GM12891 (cell line): ENCODE measurements at places on chromosomes 4 and X.
A peak's percentile ranks its signal among the peaks of the same experiment; 100 is the strongest.

DNA sequence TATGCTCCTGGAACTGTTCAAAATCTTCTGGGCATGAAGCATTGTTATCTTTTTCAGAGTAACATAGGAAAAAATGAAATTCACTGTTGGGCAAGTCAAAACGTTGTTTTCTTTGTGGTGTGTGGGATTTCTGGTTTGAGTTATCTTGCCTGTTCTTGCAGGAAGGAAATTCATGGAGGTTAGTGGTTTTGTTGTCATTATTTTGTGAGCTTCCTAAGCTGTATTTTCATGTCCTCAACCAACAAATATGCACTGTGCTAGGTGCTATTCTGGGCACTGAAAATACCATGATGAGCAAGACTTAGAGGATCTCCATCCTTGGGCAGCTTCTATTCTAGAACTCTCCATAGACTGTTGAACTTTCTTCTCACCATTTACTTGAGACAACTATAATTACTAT, 16.9 kb downstream of the SPINK2 start:
- DNase-seq: no peak

GRCh38 chr4:68410149-68410548, 37.1 kb upstream of the TMPRSS11E start:
- no peak for DNase-seq

GRCh38 chr4:171353535-171353934, 459.7 kb upstream of the GALNTL6 start:
- no peak for DNase-seq

DNA sequence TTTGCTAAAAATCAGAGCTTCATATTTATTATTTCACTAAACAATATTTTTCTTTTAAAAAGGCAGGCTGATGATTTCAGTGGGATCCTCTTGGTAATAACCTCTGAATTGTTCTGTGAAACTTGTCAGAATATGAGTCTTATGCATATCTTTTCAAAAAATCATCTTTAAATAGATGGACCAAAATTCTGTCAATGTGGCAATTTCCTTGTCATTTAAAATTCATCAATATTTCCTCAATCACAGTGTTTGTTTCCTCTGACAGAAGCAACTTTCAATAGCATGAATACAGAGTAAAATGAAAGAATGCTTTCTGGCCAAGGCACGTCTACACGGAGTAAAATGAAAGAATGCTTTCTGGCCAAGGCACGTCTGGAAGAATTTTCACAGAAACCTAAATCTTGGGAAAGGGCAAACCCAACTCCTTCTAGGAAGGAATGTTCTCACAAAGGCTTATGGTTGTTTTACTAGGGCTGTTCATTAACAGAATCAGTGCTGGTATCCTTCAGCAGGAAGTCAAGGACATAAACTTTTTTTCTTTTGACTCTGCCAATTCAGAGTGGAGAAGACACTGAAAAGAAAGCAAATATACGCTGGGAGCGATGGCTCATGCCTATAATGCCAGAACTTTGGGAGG, 99.0 kb upstream of the GPR34 start:
- DNase-seq: no peak

DNA sequence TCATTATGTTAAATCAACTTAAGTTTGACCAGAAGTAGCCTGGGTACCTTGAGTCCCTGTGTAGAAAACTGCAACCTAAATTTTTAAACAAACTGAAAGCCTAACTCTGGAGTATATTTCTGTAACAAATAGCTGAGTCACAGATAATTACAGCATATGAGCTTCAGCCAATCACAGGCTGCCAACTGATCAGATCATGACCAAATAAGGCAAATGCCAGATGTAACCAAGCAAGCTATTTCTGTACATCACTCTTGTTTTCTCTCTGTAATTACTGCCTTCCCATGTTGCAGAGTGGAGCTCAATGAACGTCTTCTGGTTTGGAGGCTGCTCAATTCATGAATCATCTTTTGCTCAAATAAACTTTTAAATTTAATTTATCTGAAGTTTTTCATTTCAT, 980.9 kb upstream of the DIAPH2 start:
- no peak for DNase-seq

GRCh38 chr4:103429283-103429682, 231.1 kb upstream of the CENPE start:
- peak; percentile 1 for DNase-seq

GRCh38 chr4:109662771-109663170, 40.5 kb downstream of the CASP6 start:
- DNase-seq: no peak

- no peak for DNase-seq
Observed at GRCh38 chr4:180950377-180950776, 1292.8 kb upstream of the TENM3 start.

DNA sequence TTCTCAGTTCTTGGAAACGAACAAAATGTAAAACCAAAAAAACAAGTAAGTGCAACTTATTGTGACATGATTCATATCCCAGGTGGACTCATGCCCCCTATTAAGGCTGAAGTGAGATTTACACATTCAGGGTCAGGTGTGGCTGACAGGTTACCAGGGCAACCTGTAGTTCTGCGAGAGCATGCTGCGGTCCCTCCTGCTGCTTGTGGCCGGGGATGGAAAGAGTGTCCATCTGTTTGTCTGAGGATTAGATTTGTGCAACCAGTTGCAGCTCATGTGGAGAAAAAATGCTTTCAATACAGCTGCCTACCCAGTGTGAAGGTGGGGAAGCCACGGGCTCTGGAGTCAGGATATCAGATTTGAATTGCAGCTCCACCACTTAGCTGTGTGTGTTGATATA, 78.8 kb downstream of the FAM184B start:
- no peak for DNase-seq

- DNase-seq: no peak
Observed at GRCh38 chrX:131216828-131217227, 72.3 kb downstream of the IGSF1 start.

DNA sequence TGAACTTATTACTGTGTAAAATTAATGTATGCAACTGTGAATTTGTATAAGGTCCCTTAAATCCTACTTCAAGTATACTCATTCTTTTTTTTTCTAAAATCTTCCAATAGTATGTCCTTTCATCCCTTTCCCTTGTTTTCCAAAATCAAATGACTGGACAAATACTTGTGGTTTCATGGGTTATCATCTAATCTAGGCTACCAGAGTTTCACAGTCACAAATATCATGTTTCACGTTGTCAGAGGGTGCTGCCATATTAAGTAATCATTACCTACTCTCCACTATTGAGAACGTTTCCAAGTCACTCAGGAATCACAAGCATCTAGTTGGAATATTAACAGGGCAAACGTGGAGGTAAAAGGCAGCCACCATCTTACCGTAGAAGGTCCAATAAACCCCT, 1235.0 kb upstream of the TENM3 start:
- DNase-seq: no peak

DNA sequence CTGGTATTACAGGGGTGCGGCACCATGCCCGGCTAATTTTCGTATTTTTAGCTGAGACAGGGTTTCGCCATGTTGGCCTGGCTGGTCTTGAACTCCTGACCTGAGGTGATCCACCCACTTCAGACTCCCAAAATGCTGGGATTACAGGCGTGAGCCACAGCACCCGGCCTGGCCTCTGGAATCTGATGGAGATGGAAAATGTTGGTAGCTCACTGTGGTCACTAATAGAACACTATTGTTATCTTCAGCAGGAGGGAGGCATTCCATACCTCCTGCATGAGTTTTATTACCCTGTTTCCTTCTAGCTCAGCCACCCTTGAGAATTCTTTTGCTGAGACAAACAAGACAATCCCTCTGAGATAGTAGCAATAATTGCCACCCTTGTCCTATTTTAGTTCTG, 105.0 kb downstream of the SHROOM3 start:
- DNase-seq: no peak

GRCh38 chr4:10203851-10204250, 87.3 kb upstream of the WDR1 start:
- no peak for DNase-seq

DNA sequence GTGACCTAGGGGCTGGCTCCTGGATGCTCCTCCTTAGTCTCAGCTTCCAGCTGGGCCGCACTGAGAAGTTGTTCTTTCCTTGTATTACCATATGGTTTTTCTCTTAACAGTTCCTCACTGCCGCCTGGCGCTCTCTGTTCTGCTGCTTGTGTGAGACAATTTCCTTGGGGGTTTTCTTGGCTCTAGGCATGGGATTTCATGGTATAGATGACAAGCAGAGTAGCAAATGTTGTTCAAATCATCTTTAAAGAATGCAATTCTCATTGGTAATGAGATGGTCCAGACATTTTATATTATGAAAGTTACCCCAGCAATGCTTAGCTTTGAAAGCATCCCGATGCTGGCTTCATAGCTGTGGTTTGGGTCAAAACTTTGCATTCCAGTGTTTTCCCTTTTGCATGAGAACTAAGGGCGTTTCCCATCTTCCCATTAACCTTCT, 37.6 kb downstream of the SEPTIN11 start:
- no peak for DNase-seq

GRCh38 chr4:52752936-52753335, 1.7 kb upstream of the ERVMER34-1 start:
- DNase-seq: no peak

DNA sequence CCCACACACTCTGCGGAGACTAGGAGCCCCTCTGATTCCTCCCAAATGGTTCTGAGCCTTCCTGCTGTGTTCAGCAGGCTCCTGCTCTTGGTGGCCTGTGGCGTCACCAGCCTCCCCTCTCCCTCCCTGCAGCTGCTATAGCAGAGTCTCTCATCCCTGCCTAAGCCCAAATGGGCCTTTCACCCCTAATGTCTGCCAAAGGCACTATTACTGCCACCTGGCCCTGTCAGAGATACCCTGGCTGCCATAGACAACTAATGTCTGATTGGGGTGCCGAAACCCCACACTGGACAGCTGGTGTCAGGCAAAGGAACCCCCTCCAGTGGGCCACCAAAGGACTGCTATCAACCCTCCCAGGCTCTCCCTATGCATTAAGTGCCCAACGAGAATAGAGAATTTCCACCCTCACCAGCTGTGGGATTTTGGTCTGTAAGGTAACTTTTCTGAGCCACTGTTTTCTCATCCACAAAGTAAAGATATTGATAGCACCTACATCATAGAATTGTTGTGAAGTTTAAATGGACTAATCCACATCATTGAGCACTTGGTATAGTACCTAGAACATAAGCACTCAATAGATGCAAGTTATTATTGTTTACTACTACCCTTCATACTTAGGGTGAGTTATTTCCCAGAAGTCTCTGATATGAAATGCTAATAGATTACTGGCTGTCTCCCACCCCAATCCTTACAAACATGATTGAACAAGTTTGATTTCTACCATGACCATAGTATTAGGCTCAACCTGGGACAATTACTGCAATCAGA, 421.3 kb downstream of the MID1IP1 start:
- DNase-seq: no peak

DNA sequence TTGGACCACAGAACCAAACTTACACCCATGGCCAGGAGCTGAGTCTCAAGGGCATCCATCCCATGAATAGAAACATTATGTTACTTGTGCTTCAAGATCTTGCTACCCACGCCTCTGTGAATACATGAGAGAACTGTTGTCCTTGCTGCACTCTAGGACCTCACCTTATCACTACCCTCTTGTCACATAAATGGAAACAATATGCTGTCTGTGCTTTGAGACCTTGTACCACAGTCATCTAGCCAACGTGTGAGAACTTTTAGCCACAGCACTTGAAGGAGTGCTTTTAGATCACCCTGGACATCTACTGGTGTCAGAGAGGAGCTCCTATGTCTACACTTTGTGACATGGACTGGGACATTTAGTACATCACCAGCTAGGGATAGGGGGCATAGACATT, 30.7 kb upstream of the HUWE1 start:
- no peak for DNase-seq

GRCh38 chr4:56870946-56871345, 36.8 kb upstream of the REST start:
- no peak for DNase-seq

DNA sequence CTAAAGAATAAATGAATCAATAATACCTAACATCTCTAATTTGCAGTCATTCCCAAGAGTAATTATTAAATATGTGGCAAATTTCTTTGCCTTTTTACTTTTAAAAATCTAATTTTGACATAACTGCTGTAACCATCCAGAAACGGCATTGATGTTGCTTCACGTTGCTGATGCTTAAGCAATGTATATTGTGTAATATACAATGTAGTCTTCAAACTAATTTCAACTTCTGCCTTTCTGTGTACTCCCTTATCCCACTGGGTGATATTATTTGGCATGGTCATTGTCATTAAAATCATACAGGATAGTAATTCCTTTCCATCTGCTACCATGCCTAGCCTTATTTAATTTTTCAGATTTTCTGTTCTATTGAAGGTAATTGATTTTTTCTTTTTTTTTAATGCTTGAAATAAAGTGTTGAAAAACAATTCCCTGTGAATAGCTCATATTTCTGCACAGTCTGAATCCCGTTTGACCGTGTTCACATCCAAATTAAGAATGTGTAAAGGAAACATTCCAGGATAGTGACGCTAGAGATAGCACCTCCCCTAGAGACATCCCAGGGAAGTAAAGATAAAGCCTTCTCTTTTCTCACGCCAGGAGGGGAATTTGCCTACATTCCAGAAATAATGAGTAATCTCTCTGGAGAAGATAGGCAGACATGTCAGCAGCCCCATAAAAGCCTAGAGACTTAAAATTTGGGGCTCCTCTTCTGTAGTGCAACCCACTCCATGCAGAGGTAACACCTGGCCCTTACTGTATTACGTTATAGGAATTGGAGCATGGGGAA, 8.6 kb downstream of the FAM200B start:
- no peak for DNase-seq

GRCh38 chr4:155009288-155009687, 199.1 kb upstream of the NPY2R start:
- DNase-seq: no peak

DNA sequence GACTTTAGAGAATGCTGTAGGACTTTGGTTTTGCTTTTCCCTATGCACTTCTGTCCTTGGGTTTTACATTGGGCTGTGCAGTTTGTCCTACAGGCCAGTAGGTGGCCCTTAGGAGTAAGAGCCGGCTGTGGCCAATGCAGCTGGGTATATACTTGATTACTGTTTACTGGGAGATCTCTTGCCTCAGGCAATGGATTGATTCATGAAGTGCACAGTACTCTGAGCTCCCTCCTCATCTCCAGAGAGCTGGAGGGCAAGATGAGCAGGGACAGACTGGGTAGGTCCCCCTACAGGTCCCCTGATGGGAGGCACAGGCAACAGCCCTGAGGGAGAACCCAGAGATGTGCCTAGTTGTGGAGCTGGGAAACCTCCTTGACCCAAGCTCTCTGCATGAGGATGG, 103.8 kb upstream of the QRFPR start:
- peak; percentile 4 for DNase-seq
